ENCODE measurements at places on chromosomes 7 and 10. TPM values are rescaled to one million over a fixed set of nuclear protein-coding genes. Genes with fewer than 3 reads are reported as not detected.

Gene CALY
- not detected for total RNA-seq

Gene ZC3HAV1L
- total RNA-seq = 17.5 TPM

Gene KCND2
- 1.9 TPM for total RNA-seq

Gene CALCR
- not detected for total RNA-seq

Gene GRIFIN
- total RNA-seq = not detected

Gene PON3
- total RNA-seq = 5.5 TPM

- no peaks in the 10 kb centered on the region for H3K27me3 ChIP-seq
- H3K4me1 ChIP-seq = no peaks in the 10 kb centered on the region
- H3K36me3 ChIP-seq = no peaks in the 10 kb centered on the region
- H3K27ac ChIP-seq = no peak overlapping the region
- H3K4me3 ChIP-seq = no peak overlapping the region
- no peak for DNase-seq
Measured at GRCh38 chr10:103849880-103850571, 5.3 kb downstream of the SH3PXD2A start.

GRCh38 chr7:918118-918425 lies 36.4 kb downstream of the ADAP1 start:
- no peaks in the 10 kb centered on the region for H3K27me3 ChIP-seq
- H3K4me3 ChIP-seq = no peak overlapping the region
- DNase-seq = peak; percentile 35
- no peak overlapping the region for H3K27ac ChIP-seq

DNA sequence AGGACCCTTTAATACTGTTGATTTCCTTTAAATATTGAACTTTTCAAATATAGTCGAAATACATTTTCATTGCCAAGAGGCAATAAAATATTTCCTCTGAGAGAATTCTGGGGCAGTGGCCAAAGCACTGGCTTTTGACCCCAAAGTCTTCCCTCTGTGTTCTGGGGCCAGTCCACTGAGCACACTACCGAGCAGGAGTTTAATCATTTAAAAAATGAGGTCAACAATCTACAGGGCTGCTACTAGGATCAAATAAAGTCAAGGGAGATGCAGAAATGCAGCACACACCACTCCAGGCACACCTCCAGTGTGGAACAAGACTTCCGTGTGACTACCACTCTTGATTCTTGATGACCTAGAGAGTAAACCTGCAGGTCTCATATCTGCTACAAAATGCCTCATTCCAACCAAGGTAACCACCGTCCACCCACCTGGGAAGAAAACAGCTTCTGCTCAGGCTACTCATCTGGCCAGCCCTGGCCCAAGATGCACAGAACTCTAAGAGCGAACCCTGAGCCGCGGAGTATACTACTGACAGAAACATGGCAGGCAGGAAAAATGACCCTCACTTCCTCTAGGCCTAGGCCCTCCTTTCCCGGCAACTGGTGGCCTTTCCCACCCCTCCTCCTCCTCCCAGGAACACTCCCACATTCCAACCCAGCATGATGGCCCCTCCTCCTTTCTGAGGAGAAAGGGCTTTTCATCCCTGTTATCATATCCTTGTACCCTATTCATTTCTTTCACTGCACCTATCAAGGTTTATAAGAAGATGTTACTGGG lies 97.7 kb downstream of the ALOX5 start:
- no peak overlapping the region for H3K27ac ChIP-seq
- H3K4me1 ChIP-seq = no peaks in the 10 kb centered on the region
- H3K4me3 ChIP-seq = no peak overlapping the region
- H3K27me3 ChIP-seq = no peaks in the 10 kb centered on the region
- no peaks in the 10 kb centered on the region for H3K36me3 ChIP-seq
- DNase-seq = no peak

- no peak overlapping the region for H3K4me3 ChIP-seq
- no peaks in the 10 kb centered on the region for H3K27me3 ChIP-seq
- no peaks in the 10 kb centered on the region for H3K4me1 ChIP-seq
- no peak overlapping the region for H3K27ac ChIP-seq
- no peaks in the 10 kb centered on the region for H3K36me3 ChIP-seq
Measured at GRCh38 chr10:122525788-122526187, 34.8 kb upstream of the DMBT1 start.

GRCh38 chr7:32319012-32319382 lies 171.2 kb downstream of the LSM5 start:
- no peak overlapping the region for H3K27ac ChIP-seq
- no peaks in the 10 kb centered on the region for H3K4me1 ChIP-seq
- no peaks in the 10 kb centered on the region for H3K36me3 ChIP-seq
- no peaks in the 10 kb centered on the region for H3K27me3 ChIP-seq
